ENCODE measurements at places on chromosomes 13 and 19.

DNA sequence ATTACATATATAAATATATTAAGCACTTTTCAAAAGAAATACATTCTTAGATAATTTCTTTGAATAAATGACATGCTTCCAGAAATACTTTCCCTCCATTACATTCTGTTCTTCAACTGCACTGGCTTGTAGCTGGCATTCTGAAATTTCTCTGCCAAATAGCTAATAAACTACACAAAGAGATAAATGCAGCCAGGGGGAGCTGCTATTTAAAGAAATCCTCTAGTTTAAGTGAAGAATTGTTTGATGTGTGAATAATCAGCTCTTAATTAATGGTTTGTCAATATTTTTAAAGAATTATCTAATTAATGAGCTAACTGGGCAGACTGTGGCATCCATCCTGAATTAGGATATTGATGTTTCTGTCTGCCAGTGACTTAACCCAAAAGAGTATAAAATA lies 30.7 kb downstream of the SLC7A1 start:
- no peak for DNase-seq

- no peak for DNase-seq
These were observed 24.7 kb upstream of the CD33 start for GRCh38 chr19:51200071-51200666.

GRCh38 chr13:50209631-50210030 lies 194.4 kb downstream of the KCNRG start:
- DNase-seq: no peak

DNA sequence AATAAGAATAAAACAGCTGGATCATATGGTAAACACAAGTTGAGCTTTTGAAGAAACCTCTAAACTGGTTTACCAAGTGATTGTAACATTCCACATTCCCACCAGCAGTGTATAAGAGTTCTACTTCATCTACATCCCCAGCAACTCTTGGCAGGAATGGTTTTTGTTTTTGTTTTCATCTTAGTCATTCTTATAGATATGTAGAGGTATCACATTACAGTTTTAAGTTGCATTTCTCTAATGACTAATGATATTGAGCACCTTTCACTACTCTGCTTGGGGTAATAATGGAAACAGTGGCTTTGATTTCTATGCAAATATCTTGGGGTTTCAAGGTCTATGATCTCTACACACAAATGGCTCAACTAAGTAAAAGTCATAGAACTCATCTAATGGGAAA lies 614.5 kb downstream of the TBC1D4 start:
- DNase-seq: no peak

DNA sequence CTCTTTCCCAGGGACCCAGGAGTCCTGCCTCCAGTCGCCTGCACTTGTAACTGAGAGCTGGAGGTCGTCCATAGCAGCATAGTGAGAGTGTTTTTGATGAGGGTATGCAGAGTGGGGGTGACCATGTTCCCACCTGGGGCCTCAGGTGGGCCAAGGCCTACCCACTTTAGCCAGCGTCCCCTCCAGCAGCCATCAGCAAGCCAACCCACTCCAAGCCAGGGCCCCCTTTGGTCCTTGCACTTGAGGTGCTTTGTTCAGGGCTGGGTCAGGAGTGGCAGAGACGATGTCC lies 11.9 kb upstream of the SMG9 start:
- no peak for DNase-seq

DNA sequence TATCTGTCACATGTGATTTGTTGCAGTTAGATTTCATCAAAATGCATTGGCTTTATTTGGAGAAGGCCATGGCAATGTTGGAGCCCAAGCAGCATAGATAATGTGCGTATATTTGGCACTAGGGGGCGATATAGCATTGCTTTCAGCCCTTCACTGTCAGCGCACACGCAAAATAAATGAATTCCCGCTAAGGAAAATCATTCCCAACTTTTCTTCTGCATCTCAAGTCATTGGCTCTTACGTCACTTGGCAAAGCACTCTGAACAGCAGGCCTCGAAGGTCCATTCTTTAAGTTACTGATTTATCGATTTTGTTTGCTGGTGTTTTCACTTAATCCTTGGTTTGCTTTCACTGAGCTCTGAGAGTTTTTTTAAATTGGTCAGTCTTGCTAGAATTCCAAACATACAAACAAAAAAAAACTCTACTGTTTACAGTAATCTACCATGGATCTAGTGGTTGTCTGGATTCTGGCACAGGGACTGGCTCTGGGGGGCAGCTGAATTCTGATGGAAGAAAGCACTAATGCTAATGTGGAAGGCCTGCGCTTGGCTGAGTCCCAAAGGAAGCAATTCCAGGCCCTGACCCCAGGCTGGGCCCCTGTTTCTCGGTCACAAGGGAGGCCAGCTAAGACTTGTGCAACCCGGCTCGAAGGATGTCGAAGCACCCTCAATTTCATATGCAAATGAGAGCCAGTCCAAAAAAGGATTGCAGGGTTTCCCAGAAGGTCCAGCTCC lies 97.7 kb upstream of the IPO5 start:
- no peak for DNase-seq

DNA sequence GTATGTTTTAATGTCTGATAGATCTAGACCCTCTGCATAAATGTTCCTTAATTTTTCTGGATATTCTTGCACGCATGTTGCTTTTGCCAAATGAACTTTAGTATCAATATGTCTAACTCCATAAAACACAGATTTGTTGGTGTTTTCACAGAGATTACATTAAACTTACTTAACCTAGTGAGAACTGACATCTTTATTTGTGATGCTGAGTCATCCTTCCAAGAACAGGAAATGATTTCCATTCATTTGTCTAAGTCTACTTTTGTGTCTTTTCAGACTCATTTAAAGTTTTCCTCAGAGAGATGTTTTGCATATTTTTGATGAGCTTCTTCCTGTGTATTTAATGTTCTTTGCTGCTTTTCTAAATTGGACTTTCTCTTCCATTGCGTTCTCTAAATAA lies 184.0 kb downstream of the SLC7A1 start:
- DNase-seq: no peak

- no peak for DNase-seq
These were observed 24.8 kb downstream of the ADPRHL1 start for GRCh38 chr13:113428469-113428865.

- no peak for DNase-seq
These were observed 36.3 kb upstream of the SGCG start for GRCh38 chr13:23144431-23144830.

DNA sequence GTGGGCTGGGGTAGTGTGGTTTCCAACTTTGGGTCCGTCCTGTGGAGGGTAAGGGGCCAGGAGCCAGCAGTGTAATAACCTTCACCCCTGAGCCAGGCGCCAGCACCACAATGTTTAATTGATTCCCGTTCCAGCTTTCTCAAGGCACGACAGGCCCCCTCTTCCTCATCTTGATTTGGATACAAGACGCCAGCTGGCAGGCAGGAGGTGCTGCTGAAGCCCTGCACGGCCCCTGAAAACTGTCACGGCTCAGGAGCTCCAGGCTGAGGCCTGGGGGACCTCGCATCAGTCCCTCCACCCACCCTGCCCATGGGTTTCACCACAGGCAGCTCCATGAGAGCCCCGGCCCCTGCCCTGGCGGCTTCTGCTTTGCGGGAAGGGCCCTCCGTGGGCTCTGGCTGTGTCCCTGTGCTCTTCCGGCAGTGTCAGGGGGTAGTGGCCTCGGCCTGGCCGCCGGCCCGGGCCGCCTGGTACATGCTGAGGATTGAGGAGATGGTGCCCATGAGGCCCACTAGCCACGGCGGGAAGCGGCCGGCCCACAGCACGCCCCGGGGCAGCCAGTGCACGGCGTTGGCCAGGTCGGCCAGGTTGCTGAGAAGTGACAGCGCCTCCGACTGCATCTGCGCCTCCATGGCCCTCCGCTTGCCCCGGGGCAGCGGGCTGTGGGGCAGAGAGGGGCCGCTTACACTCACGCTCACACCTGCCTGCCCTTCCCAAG lies 11.9 kb downstream of the PEX11G start:
- DNase-seq: no peak

- no peak for DNase-seq
These were observed 6.0 kb downstream of the DBP start for GRCh38 chr19:48631225-48631624.

GRCh38 chr13:49346460-49346859 lies 97.4 kb downstream of the CAB39L start:
- DNase-seq: no peak

DNA sequence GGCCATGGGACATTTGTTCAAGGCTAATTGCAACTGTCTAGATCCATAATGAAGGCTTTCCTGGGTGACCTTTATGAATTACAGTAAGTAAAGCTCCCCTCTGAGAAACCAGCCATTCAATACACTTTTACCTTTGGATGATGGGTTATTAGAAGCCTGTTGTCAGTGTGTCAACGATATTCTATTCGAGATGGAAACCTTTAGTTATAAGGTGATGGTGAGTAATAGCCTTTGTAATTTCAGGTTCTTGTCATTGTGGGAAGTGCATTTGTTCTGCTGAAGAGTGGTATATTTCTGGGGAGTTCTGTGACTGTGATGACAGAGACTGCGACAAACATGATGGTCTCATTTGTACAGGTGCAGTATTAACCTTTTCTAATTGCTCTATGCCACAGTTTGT lies 261.7 kb downstream of the ITGBL1 start:
- no peak for DNase-seq

DNA sequence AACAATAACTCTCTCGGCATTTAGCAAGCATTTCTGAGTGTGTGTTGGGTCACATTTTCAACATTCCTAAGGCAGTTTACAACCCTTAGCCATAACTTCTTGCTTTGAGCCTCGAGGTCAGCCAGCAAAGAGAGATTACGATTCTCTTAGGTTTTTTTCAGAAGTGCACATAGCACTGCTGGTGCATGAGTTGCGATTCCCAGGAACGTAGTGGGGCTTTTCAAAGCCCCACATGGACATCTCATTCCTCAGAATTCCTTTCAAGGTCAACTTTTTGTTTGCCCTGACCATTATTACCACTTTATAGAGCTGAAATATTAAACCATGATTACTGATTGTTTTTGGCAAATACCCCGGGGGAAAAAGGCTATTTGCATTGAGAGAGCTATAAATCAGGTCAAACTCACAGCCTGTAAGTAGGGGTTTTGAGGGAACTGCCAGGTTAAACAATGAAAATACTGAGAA lies 705.3 kb downstream of the GPC5 start:
- no peak for DNase-seq

DNA sequence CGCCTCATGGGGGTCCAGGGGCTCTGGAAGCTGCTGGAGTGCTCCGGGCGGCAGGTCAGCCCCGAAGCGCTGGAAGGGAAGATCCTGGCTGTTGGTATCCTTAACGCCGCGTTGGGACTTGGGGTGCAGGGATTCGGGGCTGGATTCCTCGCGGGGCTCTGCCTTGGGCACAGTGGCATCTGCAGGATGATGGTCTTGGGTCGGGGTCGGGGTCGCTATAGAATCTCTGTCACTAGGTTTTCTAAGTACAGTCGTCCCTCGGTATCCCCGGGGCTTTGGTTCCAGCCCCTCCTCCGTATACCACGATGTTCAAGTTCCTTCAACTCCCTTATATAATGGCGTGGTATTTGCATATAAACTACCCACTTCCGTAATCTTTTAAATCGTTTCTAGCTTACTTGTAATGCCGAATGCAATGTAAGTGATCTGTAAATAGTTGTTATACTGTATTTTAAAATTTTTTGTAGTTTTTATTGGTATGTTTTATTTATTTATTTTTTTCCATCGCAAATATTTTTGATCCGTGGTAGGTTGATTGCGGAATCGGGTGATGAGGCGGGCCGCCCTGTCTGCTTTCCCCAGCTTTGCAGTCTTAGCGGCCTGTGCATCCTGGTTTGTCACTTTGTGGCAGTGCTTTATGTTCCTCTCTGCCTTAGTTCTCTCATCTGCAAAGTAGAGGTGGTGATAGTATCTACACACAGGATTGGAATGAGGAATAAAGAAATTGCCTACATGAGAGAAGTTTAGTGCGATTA lies 606 bp downstream of the ERCC5 start:
- DNase-seq: no peak

DNA sequence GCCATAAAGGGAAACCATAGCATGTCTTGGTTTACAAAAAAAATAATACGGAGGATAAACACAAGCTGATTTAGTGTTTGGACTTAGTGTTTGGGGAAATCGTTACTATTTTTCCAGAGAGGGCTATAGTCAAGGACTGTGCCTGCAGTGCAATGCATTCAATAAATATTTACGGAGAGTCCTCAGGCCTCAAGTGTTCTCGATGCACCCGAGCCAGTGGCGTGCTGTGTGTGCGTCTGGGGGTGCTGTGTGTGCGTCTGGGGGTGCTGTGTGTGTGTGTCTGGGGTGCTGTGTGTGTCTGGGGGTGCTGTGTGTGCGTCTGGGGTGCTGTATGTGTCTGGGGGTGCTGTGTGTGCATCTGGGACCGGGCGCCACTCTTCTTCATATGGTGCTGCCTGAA lies 71.7 kb upstream of the GTF3A start:
- no peak for DNase-seq

DNA sequence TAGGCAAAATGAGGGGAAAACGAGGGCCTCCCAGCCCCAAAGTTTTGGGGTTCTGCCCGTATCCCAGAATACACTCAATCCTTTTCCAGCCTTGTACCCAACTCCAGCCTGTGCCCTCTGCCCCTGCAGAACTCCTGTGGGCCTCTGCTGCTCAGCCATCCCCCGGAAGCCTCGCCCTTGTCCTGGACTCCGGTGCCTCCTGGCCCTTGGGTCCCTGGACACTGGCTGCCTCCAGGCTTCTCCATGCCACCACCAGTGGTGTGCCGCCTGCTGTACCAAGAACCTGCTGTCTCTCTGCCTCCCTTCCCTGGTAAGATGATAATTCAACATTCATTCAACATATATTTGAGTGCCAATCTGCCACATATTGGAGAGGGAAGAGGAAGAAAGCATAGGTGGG lies 3.8 kb downstream of the DMRTC2 start:
- DNase-seq: no peak

- DNase-seq: no peak
These were observed 89.4 kb upstream of the RAP2A start for GRCh38 chr13:97344265-97345175.

DNA sequence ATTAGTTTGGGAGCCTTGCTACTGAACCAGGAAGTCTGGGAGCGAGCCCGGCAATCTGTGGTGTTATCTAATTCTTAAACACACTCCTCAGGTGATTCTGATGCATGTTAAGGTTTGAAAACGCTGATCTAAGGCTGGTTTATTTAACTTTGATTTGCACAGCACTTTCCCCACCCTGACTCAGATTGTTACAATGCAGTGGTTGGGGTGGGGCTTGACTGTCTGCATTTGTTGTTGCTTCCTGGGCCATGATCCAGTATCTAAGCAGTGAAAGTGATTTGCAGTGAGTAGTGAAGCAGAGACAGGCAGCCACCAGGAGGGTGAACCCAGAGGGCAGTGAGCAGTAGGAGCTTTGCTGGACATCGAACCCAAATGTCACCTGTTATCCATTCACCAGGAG lies 81.6 kb upstream of the ARGLU1 start:
- no peak for DNase-seq

DNA sequence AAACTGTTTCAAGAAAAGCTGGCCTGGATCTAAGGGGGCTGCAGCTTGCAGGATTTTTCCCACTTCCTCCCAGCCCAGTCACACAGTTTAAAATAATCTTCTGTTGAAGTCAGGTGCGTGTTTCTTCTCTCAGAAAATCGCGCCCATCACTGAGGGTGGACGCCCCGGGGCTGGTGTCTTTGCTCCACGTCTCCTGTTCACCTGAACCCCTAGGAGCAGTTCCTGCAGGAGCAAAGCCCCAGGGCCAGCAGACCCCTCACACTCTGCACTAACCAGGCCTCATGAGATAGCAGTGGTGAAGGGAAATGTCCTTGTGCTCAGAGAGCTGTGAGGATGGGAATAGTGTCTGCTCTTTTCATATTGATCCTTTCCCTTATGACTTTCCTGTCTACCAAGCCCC lies 920 bp upstream of the SIGLEC7 start:
- no peak for DNase-seq

- no peak for DNase-seq
These were observed 964.8 kb downstream of the PCDH9 start for GRCh38 chr13:66265371-66265770.

- no peak for DNase-seq
These were observed 58.4 kb upstream of the C13orf46 start for GRCh38 chr13:114032126-114032799.
